ENCODE measurements at places on chromosomes 5 and 9. TPM values are rescaled to one million over a fixed set of nuclear protein-coding genes. Genes with fewer than 3 reads are reported as not detected.

GRCh38 chr5:170429014-170429413 is 39.8 kb upstream of the KCNMB1 start:
- DNase-seq: no peak

DNA sequence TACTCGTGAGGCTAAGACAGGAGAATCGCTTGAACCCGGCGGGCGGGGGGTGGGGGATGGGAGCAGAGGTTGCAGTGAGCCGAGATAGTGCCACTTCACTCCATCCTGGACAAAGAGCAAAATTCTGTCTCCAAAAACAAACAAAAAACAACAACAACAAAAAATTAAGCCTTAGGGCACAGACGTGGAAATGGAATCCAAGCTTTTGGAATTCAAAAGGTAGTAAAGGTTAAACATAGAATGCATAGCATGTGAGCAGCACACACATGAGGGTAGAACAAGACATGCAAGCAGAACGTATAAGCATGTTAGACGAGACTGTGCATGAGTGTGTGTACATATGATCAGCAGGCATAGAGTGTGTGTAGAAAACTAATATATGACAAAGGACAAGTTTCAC is 68.0 kb downstream of the PTBP3 start:
- DNase-seq: no peak

- DNase-seq: no peak
Measured at GRCh38 chr5:14234204-14234603, 91.1 kb downstream of the TRIO start.

GRCh38 chr9:112348257-112349007 is 15.0 kb upstream of the PTBP3 start:
- peak; percentile 84 for DNase-seq

DNA sequence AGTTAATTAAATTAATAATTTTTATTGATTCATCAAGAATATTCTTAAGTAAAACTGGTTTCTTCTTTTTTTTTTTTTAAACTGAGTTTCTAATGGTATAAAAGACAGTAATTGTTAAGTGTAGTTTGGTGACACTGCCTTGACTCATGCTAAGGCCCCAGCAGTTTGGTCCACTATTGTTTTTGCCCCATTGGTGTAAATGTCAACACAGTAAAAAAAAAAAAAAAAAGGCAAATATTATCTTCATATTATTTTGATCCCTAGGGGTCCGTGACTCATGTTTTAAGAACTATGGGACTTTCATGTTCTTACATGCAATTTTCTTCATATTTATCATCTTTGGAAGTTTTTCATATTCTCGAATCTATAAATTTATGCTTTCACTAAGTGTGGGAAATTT is 29.2 kb upstream of the JAK2 start:
- no peak for DNase-seq

Gene TPPP
- total RNA-seq: 0.20 TPM

Gene SNCB
- not detected for total RNA-seq

DNA sequence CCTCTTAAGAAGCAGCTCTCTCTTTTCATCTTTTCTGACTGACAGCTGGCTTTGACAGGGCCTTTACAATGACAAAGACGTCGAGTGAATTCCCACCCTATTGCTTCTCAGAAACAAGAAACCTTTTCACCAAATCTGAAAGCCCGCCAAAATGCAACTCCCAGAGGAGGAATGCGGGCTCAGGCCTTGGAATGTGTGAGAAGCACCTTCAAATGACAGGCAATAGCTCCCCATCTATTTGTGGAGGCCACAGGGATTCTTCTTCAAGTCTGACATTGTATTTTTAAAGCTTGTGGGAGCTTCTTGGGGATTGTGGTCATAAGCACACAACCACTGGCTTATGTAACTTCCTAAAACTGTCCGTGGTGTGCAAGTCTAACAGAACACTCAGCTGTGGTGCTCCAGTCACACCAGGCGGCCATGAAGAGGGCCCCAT is 72.7 kb downstream of the DPYSL3 start:
- DNase-seq: no peak

DNA sequence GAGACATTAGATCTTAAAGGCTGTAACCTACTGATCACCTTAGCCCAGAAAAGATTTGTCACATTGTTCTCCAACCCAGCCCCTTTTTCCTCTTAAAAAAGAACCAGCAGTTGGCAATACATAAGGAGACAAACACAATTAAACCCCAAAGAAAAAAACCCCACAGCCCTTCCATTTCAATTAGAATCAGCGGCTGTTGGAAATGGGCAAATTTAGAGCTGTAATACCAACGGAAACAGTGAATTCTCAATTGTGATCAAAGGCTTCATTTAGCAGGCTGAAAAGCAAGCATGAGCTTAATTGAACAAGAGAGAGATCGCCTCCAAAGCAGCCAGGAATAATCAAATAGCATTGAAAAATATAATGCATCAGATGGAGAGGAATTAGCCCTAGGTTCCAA is 153.6 kb downstream of the FAM114A2 start:
- no peak for DNase-seq

DNA sequence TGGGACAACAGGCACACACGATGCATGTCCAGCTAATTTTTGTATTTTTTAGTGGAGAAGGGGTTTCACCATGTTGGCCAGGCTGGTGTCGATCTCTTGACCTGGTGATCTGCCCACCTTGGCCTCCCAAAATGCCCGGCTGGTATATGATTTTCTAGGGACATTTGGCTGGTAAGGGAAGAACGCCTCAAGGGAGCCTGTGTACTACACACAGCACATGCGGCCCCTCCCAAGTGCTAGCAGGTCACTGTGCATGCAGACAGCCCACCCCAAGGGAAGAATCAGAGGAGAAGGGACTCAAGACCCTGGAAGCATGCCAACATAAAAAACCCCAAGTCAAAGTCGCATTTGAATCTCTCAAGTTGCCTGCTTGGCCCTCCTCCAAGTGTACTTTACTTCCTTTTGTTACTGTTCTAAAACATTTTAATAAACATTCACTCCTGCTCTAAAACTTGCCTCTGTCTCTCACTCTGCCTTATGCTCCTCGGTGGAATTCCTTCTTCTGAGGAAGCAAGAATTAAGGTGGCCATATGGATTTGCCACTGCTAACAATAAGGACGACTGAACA is 24.3 kb upstream of the OTULINL start:
- no peak for DNase-seq
